ENCODE measurements at places on chromosomes 11 and 22.

- DNase-seq: no peak
Observed at GRCh38 chr11:5767056-5767455, 13.0 kb downstream of the OR52N4 start.

DNA sequence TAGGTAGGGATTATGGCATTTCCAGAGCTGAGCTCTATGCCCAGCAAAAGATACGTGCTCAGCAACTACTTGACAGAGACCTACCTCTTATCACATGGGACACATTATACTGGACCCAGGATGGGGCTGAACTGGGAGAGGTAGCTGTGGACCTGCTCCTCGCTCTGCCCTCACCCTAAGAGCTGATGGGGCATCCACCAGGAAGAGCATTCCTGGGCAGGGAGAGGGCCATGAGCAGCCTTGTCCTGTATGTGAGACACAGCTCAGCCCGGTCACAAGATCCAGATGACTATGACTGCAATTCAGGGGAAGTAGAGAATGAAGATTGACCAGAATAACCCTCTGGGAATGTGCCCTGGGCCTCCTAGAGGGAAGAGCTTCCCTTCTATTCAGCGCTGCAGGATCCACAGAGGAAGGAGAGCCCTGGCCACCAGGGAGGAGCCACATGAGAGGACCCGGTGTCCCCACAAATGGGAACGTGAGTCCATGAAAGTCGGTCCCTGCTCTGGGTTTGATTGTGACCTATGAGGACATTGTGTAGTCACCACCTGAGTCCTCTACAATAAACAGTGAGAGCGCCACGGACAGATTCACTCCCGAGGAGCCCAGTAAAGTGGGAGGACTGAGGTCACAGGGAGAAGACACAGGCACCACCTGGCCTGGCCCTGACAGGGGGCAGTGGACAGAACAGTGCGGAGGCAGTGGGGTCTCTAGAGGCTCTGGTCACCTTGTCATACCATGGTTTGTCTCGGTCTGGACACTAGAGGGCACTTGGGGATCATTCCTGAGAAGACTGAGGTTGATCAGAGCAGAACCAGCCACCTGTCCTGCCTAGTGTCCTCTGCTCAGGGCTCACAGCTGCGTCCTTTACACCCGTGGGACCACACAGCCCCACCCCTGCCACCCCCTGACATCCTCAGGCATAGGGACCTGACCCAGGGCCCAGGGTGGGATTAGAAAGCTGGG, 99.5 kb downstream of the ZNF280B start:
- DNase-seq: no peak

DNA sequence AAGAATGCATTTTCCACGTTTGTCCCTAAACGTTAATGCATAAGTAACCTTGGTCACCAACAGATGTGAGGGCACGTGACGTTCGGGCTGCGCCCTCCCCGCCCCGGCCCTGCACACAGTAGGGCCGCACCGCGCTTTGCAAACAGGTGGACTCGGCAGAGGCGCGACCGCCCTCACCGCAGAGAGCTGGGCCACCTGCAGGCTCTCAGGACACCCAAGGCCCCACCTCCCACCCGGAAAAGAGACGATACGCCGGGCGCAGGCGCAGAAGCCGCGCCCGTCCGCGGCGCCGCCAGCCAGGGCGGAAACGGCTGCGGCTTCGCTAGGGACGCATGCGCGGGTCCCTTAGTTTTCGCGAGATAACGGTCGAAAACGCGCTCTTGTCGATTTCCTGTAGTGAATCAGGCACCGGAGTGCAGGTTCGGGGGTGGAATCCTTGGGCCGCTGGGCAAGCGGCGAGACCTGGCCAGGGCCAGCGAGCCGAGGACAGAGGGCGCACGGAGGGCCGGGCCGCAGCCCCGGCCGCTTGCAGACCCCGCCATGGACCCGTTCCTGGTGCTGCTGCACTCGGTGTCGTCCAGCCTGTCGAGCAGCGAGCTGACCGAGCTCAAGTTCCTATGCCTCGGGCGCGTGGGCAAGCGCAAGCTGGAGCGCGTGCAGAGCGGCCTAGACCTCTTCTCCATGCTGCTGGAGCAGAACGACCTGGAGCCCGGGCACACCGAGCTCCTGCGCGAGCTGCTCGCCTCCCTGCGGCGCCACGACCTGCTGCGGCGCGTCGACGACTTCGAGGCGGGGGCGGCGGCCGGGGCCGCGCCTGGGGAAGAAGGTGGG, at the start of gene FADD:
Gene FADD (plus strand): TSS at position 377 of the 831 bp plus-strand sequence. CDS start 164 bp downstream, at position 541.
- peak; percentile 58 for DNase-seq

GRCh38 chr22:23276656-23277582, 96.6 kb downstream of the BCR start:
- no peak for DNase-seq

- peak; percentile 50 for DNase-seq
Observed at GRCh38 chr11:122655527-122656072, at the start of gene UBASH3B. Gene UBASH3B (plus strand): TSS chr11:122655722. CDS start chr11:122656050, 328 bp downstream.

DNA sequence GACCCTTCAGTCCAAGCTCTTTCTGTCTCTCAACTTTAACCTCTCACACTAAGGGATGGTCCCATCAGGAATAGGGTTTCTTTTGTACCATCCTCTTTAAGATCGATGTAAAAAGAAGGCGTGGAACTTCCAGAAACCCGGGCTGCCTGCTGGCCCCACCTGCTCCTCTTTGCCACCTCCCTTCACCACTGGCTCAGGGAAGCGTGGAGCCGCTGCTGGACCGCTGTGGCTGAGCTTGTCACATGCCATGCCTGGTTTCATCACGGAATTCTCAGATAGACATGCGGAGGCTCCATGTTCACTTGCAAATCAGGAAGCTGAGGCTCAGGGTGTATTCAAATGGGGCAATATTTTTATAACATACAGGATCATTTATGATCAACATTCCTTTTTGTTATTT, 399.7 kb downstream of the BRD1 start:
- DNase-seq: no peak

GRCh38 chr11:78110830-78111229, 28.6 kb downstream of the ALG8 start:
- no peak for DNase-seq

DNA sequence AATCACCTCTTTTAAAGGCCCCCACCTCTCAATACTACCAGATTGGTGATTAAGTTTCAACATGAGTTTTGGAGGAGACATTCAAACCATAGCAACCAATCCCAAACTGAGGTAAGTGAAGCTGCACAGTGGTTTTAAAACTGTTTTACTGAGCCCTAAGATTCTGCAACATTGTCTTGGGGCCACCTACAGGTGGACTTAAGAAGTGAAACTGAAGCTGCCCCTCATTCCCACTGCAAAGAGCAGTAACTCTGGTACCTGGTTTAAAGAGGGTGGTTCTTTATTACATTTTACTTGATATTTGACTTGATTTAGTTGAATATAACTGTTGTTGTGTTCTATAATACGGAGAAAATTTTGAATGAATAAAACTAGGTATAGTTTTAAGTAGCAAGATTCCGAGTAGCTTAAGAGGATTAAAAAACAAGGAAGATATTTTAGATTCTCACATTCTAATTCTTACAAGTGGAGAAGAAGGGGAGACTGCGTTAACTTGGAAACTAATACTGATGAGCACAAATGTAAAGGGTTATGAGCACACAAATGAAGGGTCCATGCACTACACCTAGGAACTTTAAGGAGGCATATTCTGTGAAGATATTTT, 26.7 kb downstream of the SYT9 start:
- peak; percentile 2 for DNase-seq

DNA sequence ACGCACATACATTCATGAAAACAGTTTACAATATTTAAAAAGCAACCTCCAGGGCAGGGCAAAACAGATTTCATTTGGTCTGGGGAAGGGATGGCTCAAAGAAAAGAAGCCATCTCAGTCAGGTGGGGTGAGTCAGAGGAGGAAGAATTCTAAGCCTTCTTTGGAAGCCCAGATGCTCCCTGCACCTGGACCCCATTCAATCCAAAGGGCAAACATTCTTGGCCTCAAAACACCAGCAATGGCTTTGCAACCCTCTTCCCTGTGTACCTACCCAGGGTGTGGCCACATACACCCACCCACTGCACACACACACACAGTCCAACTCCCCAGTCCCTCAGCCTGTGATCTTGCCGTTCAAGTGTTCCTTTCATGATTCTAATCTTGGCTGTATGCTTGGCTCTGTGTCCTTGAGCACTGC, 2.0 kb downstream of the KCNE3 start:
- no peak for DNase-seq

DNA sequence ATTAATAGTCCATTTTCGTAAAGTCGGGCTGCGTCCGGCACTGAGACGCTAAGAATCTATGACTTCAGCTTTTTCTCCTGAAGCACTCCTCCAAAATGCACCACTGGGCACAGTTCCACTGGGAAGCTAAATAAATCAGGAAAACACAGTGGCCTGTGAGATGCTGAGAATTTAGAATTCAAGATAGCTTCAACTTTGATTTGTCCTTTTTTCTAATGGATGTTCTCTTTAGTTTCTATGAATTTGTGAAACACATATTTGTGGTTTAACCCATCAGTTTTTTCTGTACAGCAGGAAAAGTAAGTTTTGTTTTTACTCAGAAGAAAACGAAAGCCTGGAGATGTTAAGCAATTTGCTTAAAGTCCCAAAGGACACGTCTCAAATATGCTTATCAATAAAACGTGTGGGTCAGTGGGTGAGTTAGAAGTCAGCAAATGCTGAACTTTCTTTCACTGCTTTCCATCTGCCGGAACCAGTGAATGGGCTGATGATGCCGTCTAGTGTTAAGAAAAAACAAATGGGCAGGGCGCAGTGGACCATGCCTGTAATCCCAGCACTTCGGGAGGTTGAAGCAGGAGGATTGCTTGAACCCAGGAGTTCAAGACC, 40.7 kb upstream of the CLMP start:
- DNase-seq: peak; percentile 57

- DNase-seq: no peak
Observed at GRCh38 chr11:63663809-63664208, 7.4 kb downstream of the ATL3 start.

GRCh38 chr22:40261783-40262182, 84.1 kb downstream of the TNRC6B start:
- DNase-seq: no peak

DNA sequence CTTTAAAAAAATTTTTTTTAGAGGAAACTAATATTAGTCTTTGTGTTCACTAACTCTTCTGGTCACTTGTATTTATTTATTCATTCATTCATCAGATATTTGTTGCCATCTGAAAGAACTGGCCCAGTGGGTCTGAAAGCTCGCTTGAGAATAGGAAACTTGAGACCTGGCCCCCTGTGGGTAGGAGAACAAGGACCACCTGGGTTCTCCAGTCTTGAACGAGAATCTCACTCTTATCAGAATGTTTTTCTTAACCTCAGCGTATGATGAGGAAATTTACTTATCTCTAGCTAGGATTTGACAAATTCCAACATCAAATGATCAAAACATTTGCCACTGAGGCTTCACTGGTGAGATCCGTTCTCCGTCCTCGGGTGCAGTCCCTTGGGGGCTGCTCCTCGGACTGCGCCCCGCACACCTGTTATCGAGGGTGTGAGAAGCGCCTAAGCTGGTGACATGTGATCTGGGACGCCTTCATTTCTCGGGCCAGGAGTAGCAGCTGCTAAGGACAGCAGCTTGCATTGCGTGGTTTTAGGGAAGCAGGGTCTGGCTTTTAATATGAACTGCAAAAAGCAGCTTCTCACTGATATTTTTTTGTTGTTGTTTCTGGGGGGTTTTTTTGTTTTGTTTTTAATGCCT, 6.3 kb downstream of the C22orf31 start:
- DNase-seq: no peak

GRCh38 chr11:10909141-10909883, 51.5 kb upstream of the ZBED5 start:
- no peak for DNase-seq

GRCh38 chr11:132960273-132961078, 571.8 kb downstream of the OPCML start:
- DNase-seq: no peak

DNA sequence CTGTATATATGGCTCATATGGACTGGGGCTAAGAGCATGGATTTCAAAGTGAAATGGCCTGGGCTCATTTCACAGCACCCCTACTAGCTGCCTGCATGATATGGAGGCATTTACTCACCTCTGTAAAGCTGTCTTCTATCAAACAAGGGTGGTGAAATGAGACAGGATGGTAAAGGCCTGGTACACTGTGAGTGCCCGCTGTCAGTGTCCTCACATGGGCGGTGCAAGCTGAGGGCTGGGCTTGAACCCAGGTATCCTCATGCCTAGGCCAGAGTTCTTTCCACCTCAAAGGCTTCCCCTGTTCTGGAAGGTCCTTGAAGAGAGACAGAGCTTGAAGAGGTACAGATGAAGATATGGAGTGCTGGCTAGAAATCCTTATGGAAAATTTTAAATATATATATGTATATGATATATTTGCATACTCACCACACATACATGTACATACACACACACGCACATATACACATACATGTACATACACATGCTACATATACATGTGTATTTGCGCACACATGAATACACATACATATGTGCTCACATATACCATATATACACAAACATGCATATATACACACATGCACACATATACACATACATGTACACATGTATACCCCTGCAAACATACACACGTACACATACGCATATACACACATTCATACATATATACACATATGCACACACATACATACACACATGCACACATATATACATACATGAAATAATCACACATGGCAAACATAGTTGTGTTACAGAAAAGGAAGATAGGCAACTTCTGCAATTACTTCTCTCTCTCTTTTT, 44.7 kb downstream of the MICAL2 start:
- no peak for DNase-seq

GRCh38 chr11:69397732-69398131, 83.7 kb upstream of the LINC01488 start:
- no peak for DNase-seq

- no peak for DNase-seq
Observed at GRCh38 chr11:1967641-1968225, 20.6 kb downstream of the MRPL23 start.

- no peak for DNase-seq
Observed at GRCh38 chr11:72684236-72684912, 10.2 kb upstream of the PDE2A start.

GRCh38 chr11:27212248-27212780, 150.7 kb downstream of the CCDC34 start:
- DNase-seq: no peak

DNA sequence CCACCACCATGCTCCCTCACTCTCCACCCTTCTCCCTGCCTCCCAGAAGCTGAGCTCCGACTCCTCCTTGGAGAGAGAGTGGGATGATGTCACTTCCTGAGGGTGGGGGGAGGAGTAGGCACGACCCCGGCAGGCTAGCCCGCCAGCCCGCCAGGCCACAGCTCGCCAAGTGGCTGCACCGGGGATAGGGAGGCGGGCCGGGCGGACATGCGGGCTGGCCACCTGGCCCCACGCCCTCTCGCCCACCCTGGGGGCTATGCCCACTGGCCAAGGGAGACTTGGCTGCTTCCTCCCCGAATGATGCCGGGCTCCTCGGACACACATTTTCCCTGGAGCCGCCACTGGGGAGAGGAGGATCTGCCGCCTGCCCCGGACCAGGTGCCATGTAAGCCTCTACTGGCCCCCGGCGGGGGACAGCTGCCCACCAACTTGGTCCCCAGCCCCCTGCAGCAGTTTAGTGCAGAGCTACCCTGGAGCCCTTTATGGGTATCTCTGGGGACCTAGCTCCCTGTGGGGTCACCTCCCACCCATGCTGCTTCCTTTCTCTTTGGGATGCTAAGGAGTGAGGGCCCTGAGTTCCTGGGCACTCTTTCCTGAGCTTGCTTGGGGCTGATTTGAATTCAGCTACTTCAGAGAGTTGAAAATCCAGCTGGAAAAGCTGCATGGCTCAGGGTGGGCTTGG, 33.7 kb upstream of the MYRF start:
- DNase-seq: no peak
